ENCODE measurements at places on chromosomes 11 and 22. TPM values are rescaled to one million over a fixed set of nuclear protein-coding genes. Genes with fewer than 3 reads are reported as not detected.

Gene OR51E2
- total RNA-seq, result not detected

Gene PKNOX2
- total RNA-seq, result 1.6 TPM

Gene SLC22A9
- not detected for total RNA-seq

Gene SCN3B
- total RNA-seq, result under 0.01 TPM

Gene OR4D5
- not detected for total RNA-seq

Gene AIFM3
- 0.25 TPM for total RNA-seq

Gene DGAT2
- 1.0 TPM for total RNA-seq

Gene KCNK4
- not detected for total RNA-seq

Gene DDIAS
- total RNA-seq, result 10.4 TPM

Gene TSPAN32
- total RNA-seq, result not detected

Gene CHRDL2
- total RNA-seq, result not detected

Gene LINC01488
- total RNA-seq, result not detected

Data from mesangial cell (primary cell).